ENCODE measurements at places on chromosomes 5 and 9.

GRCh38 chr5:102241809-102242421, 54.2 kb downstream of the SLCO4C1 start:
- no peak for DNase-seq

GRCh38 chr5:33291216-33292000, 149.4 kb upstream of the TARS1 start:
- no peak for DNase-seq

DNA sequence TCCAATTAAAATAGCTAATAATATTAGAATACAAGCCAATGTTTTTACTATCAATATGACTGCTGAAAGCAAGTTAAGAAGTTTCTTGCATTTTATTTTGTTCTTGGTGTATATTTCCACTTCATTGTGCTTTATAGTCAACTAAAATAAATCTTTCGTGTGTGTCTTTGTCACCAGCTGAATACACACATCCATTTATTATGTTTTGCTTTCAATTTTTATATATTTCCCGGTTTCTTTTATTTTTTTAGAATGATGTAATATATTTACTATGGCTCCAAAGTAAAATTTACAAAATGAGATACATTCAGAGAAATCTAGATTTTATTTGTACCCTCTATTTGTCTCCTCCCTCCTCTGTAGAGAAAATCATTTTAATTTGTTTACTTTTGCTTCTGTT, 495.9 kb upstream of the PAPPA start:
- no peak for DNase-seq

DNA sequence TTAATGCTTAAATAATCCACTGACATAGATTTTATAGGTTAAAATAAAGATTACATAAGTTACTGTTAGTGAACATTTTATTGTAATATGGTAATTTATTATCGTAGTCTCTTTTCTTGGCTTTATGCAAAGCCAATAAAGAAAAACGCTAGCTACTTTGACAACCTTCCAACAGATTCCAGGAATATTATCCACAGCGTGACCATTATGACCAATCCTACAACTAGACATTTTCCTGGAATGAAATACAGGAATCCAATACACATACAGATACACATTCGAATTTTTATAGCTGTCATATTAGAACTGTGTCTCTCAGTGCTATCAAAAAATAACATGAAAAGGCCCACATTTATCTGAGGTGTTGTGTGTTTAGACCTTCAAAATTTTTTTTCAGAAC, 13.1 kb downstream of the RPS23 start:
- DNase-seq: no peak

DNA sequence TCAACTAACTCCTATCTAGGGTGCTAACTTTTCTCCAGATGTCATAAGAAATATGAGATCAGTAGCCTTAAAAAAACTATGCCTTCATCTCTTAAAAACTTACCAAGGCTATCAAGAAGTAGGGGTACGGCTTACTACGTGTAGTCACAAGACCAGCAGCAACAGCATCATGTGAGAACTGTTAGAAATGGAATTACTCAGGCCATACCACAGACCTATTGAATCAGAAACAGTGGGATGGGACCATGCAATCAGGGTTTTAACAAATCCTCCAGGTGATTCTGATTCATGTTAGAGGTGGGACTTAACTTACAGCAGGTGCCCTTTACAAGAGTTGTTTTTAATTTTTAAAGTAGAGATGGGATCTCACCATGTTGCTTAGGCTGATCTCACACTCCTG, 4.6 kb downstream of the IFNE start:
- no peak for DNase-seq

DNA sequence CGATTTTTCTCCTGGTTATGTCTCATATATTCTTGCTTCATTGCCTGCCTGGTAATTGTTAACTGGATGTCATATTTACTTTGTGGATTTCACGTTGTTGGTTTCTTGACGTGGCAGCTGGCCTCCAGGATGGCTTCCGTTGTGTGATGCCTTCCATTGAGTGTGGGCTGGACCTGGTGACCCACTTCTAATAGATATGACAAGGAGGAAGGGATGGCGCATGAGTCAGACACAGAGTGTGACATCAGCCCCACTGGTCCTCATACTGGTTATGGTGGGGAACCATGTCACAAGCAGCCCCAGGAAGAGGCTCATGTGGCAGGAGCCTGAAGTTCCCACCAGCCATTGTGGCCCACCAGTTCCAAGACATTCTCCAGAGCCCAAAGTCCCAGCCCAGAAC, 6.4 kb upstream of the PAEP start:
- DNase-seq: no peak

- no peak for DNase-seq
Measured at GRCh38 chr5:96851312-96852062, 24.8 kb upstream of the ERAP2 start.

DNA sequence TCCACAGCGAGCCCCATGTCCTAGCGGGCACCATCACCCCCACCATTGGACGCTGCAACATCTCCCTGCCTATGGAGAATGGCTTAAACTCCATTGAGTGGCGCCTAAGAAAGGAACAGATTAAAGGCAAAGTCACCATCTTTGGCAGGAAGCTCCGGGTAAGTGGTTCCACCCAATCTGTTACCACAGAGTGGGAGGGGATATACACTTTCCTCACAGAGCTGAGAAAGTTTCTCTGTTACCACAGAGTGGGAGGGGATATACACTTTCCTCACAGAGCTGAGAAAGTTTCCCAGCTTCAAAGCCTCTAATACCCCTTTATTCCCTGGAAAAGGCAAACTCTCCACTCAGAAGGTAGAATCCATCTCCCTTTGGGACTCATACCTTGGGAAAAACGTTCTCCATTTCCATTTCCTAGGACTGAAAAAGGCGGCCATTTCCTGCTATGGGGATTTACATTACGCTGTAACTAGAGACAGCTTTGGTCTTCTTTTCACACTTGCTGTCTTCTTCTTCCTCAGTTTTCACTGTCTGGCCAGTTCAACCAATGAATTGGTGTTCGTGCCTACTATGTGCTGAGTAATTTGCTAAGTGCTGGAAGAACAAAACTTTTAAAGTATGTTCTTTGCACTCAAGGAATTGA, 63.4 kb upstream of the WWC1 start:
- no peak for DNase-seq

DNA sequence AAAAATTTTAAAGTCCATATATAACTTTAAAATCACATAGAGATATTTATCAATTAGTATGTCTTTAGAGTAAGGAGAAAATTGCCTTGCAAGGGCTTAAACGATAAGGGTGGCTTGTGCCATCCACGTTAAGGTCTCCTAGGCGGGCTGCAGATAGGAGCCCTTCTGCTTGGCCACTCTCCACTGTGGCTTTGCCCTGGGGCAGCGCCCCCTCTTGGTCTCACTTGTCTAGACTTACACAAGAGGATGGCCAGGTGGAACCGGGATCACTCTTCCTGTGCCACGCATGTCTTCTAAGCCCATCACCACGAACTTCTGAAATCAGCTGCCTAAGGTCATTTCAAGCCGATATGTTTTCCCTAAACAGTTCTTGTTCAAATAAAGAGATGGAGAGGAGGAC, 2.9 kb downstream of the FPGS start:
- no peak for DNase-seq

DNA sequence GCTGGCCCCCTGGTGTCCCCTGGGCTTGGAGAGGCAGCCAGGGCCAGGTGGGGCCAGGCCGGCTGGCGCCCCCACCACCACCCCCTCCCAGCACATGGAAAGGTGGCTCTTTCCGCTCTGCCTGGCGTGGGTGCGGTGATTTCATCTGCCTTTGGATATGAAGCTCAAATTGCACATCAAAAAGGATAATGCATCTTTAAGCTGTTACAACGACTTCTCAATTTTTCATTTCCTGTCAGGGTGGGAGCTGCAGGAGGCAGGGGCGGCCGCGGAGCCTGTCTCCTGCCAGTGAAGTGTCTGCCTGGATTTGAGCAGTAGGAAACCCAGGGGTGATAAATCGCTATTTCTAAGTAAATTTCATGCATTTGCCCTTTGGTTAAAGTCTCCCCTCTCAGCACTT, 169.2 kb upstream of the MVB12B start:
- no peak for DNase-seq

- no peak for DNase-seq
Measured at GRCh38 chr5:41009232-41009631, 61.9 kb downstream of the MROH2B start.

DNA sequence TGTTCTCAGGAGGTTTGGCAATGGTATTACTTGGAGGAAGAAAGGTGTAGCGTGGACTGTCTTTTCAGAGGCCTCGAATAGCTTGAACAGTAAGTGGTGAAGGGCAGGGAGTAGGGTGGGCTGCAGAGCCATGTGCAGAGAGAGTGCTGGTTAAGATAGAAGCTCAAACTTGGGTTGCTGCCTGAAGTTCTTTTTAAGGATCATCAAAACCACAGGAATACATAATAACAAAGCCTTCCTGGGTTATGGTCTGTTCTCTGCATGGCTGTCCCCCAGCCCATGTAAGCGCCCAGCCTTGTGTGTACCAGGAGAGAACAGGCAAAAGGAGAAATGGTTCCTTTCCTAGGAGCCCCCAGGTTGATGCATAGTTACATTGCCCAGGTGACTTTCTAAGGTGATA, 43.9 kb downstream of the RCL1 start:
- DNase-seq: no peak

- DNase-seq: no peak
Measured at GRCh38 chr5:154977409-154977808, 36.1 kb upstream of the KIF4B start.

DNA sequence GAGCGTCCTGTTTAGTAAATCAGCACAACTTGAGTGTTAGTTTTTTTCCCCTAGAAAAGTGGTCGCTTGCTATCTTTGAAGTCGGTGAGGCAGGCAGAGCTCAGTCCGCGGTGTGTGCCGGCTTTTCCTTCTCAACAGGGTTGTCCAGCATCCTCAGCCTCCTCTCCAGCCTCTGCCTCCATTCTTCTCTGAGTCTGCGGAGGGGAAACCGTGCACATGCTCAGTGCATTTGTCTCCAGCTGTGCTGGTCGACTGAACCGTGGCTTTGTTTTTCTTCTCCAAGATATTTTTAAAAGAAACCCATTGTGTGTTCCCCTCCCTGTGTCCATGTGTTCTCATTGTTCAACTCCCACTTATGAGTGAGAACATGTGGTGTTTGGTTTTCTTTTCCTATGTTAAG, 25.3 kb downstream of the FAM240B start:
- no peak for DNase-seq

- no peak for DNase-seq
Measured at GRCh38 chr5:10685115-10685521, 75.9 kb downstream of the DAP start.

DNA sequence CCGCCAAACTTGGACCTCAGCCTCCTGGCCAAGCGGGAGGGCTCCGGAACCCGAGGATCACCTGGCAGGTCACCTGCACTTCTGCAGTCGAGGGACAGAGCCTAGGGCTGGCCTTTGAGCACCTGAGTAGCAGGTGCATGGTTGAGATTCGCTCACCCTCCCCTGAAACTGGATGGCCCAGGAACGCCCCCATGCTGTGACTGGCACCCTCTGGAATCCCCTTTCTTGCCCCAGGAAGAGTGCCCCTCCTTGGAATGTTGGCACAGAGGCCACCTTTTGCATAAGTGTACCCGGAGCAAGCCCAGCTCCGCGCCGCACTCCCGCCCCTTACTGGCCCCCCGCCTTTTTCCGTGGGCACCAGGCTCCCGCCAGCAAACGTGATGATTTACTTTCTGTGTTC, 112.5 kb upstream of the IER5L start:
- DNase-seq: no peak

DNA sequence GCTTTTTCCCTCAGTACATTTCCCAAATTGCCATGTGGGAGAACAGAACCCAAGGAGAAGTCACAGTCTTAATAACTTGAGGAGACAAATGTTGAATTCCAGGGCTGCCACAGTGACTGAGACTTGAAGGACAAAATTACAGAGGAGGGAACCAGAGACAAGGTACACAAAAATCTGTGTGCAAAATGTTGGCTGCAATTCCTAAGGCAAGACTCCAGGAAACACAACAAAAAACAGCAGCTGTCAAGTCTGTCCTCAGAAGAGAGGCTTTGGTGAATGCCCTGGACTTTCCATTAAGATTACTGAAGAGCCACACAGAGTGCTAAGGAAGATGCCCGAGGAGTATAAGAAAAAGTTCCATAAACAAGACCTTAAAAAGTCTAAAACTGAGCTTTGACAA, 21.1 kb downstream of the AP3B1 start:
- DNase-seq: no peak

All from AG09319 (cell line).